ENCODE measurements at places on chromosomes 16 and 17. TPM values are rescaled to one million over a fixed set of nuclear protein-coding genes. Genes with fewer than 3 reads are reported as not detected.

Gene SPECC1
- total RNA-seq = 34.2 TPM

Gene MMP25
- total RNA-seq = 14.3 TPM

Gene SNRNP25
- total RNA-seq = 6.9 TPM

Gene PCYT2
- 49.0 TPM for total RNA-seq

Gene TP53TG3
- total RNA-seq = not detected

Gene GP1BA
- 0.23 TPM for total RNA-seq

Gene CDIP1
- 24.6 TPM for total RNA-seq

Gene KCNJ2
- 5.3 TPM for total RNA-seq

Gene NOL3
- 135 TPM for total RNA-seq

Gene INCA1
- total RNA-seq = 32.5 TPM

DNA sequence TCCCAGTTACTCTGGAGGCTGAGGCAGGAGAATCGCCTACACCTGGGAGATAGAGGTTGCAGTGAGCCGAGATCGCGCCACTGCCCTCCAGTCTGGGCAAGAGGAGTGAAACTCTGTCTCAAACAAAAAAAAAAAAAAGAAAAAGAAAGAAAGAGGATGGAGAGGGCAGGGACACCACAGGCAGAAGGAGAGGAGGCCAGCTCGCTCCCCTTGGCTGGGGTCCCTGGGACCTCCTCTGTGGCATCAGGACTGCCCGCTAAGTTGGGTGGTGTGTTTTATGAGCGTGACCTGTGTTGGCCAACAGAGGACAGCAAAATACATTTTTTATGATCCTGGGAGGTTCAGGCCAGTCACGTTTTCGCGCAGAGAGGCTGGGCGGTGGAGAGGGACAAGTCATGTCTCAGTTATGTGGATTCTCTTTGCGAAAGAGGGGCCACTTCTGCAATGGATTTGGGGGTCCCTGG lies 229.6 kb downstream of the MRTFB start:
- DNase-seq = no peak

DNA sequence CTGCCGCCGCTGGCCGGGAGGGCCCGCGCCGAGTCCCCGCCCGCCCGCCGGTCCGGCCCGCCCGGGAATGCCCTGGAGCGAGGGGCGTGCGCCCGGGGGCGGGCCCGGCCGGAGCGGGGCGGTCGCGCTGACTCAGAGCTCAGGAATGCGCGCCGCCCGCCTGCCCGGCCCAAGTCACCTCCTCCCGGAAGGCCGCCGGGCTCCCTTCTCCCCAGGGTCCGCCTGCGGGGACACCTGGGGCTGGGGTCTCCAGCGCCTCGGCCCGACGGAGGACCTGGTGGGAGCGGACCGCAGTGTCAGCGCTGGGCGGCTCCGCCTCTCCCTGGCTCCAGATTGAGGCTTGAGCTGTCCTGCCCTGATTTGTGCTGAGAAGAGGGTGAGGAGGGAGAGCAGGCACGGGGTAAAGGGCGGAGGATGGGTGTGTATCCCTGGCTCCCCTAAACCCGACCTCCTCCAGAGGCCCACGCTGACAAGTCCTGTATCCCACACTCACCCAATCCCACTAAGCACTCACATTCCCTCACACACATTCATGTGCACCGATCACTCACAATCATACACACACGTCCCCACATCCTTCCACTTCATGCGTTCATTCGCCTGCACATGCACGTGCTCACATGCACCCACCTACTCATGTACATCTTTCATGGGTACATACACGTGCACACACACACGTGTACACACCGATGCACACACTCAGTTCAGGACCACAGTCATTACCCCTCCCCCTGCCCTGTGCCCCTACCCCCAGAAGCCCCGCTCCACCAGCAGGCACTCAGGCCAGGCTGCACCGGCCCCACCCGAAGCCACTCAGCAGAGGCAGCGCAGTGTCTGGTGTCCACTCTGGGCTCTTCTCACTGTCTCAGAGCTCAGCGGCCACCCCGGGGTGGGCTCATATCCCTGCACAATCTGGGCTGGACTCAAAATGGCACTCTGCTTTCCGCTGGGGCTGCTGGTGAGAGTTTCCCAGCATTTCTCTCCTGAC lies at the start of gene RHBDF1:
Gene RHBDF1, minus strand, starts transcription at position 71 of the 988 bp plus-strand sequence. CDS start 7,616 bp downstream, outside the sequence.
- peak; percentile 59 for DNase-seq

DNA sequence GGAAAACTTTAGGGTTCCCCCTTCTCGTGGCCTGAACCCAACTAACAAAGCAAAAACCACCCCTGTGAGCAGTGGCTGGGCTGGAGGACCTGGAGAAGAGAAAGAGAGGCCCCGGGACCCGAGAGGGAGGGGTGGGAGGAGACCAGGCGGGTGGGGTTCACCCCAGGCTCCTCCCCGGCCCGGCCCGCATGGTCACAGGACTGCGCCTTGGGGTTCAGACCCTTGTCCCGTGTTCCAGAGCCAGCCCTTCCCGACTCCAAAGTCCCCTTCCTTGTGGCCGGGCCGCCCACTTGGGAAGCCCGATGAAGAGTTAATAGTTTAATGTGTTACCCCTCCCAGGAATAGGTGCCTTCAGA lies 852 bp downstream of the MARVELD3 start:
- peak; percentile 80 for DNase-seq

- no peak for DNase-seq
Measured at GRCh38 chr17:36004594-36005108, 3.3 kb upstream of the CCL15 start.

DNA sequence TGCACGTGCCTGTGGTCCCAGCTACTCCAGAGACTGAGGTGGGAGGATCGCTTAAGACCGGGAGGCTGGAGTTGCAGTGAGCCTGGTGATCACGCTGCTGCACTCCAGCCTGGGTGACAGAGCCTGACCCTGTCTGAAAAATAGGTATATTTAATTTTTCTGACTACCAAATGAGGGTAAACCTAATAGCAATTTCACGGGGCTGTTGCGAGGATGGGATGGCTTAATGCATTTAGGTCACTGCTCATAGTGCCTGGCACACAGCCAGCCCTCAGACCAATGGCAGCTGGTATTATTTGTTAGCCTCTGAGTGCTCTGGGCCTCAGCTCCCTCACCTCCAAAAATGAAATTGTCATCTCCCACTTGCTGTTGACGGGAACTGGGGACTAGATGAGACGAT lies 5.9 kb upstream of the CDIP1 start:
- no peak for DNase-seq

GRCh38 chr16:88077328-88078108 lies 126.3 kb downstream of the BANP start:
- no peak for DNase-seq

DNA sequence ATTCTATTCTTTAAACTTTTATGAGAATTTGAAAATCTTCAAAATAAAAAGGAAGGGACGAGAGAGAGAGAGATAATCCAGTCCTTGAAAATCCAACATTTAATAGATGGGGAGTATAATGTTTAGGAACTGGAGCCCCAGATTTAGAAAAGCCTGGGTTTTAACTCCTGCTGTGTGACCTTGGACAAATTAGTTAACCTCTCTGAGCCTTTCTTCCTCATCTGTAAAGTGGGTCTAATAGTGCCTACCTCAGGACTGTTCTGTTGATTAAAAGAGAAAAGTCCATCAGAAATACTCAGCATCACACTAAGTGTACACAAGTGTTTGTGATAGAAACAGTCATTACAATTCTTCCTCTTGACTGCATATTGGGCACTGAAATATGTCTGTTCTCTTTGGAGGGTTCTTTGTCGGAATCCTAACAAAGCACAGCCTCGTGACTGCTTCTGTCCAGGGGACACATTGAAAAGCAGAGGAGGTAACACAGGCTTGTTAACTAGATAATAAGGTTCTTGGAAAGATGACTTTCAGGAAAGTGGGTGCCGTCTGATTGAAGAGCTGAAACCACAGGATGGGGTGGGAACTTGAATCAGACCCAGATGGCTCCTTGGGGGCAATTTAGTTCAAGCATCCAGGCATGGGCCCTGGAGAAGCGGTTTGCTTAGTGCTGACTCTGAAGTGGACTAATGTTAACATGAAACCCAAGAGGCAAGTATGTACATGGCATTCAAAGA lies 128.2 kb downstream of the CLEC16A start:
- DNase-seq = no peak

DNA sequence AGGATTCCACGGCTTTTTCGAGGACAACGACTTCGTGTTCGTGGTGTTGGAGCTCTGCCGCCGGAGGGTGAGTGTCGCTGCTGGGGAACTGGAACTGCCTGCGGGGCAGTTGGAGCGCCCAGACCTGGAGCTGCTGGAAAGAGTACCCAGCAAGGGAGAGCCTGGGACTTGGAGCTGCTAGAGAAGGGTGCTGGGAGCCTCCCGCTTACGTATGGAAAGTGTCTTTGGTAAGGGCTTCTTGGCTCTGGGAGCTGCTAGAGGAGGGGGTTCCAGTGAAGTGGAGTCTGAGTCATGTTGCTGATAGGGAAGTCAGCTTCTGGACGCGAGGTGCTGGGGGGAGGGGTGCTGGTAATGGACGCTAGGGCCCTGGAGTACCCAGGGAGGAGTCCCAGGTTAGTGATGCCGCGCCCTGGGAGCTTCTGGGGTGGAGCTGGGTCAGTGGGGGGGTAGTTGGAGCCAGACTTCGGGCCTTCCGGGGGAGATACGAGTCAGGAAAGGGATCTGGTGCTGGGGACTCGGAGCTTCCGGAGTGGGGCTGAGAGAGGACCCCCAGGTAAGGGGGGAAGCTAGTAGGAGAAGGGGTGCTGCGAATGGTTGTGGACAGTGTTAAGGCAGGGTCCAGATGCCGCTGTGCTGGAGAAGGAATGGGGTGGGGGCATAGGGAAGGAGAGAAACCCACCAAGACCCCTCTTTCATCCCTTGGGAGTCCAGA lies 741 bp downstream of the PLK1 start:
- no peak for DNase-seq

- no peak for DNase-seq
Measured at GRCh38 chr16:81374550-81374949, 59.8 kb downstream of the GAN start.

- DNase-seq = peak; percentile 84
Measured at GRCh38 chr16:964356-965035, 6.3 kb downstream of the LMF1 start.

DNA sequence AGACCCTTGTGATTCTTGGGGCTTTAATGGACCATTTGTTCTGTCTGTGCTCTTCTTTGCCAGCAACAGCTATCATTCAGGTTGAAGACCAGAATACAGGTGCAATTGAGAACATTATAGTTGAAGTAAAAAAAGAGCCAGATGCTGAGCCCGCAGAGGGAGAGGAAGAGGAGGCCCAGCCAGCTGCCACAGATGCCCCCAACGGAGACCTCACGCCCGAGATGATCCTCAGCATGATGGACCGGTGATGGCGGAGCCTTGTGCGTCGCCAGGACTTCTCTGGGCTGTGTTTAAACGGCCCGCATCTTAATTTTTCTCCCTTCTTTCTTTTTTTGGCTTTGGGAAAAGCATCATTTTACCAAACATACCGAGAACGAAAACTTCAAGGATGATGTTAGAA lies 7.3 kb upstream of the CARMIL2 start:
- DNase-seq = no peak

- peak; percentile 85 for DNase-seq
Measured at GRCh38 chr16:1093284-1094123, 2.5 kb downstream of the C1QTNF8 start.

DNA sequence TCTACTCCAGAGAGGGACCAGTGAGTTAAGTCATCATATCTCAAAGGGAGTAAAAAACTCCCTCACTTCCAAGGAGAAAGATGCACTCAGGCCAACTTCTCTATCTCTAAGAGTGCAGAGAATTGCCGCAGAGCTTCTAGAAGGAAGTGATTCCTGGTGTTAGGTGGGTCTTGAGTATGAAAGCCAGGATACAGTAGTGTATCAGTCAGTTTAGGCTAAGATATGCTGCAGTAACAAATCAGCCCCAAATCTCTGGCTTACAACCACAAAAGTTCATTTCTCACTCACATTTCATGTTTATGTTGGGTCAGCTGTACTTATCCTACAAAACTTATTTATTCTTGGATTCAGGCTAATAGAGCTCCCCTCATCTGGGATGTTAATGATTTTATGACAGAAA lies 106.3 kb downstream of the HS3ST4 start:
- no peak for DNase-seq

- DNase-seq = peak; percentile 90
Measured at GRCh38 chr17:63774141-63774968, at the start of gene DDX42. DDX42 (plus strand) TSS chr17:63774170; CDS start chr17:63787050, 12,880 bp downstream.

DNA sequence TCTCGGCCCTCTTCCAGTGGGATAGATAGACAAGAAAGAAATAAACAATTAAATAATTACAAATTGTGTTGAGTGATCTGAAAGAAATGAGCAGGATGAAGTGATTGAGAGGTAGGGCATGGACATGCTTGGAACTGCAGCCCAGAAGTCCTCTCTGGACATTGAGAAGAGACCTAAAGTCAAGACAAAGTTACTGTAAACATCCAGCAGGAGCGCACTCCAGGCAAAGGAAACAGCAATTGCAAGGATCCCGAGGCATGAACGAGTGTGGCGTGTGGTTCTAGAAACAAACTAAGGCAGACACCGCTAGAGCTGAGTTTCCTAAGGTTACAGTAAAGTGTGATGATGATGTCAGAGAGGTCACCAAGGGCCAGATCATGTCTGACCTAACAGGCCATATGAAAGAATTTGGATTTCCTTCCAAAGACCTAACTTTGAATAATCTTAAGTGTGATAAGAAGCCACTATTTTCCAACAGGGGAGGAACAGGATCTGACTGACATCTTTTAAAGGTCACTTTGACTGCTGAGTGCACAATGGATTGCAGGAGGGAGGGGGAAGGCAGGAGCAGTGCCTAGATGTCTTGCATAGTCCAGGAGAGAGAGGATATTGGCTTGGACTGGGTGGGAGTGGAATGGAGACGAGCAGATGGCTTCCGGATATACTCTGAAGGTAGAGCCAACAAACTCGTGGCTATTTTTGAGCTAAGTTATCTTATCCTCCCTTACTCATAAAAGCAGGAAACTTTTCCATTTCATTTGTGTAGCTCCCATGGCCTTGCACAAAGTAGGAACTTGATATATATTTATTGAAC lies 19.0 kb downstream of the ABCC12 start:
- DNase-seq = no peak

DNA sequence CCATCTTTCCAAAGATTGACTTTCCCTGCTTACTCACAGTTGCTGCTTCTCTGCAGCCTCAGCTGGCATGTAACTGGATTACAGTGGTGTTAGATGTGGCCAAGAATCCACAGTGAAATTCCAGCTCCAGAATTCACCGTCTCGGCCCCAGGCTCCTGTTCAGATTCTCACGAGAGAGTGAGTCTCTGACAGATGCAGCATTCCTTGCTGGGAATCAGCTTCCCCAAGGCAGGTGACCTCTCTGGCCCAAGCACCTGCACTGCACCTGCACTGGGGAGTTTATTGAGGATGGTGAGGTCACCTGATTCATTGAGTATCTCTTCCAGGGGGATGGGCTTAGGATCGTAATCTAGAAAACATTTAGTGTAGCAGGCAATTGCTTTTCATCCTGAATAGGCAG lies 600.5 kb upstream of the RBFOX1 start:
- DNase-seq = no peak

Measured in upper lobe of left lung (tissue), 6 donors.